Left lobe of liver (tissue), 2 donors: ENCODE measurements at places on chromosomes 2 and 18. TPM values are rescaled to one million over a fixed set of nuclear protein-coding genes. Genes with fewer than 3 reads are reported as not detected.

Gene MAP3K19
- not detected for total RNA-seq

DNA sequence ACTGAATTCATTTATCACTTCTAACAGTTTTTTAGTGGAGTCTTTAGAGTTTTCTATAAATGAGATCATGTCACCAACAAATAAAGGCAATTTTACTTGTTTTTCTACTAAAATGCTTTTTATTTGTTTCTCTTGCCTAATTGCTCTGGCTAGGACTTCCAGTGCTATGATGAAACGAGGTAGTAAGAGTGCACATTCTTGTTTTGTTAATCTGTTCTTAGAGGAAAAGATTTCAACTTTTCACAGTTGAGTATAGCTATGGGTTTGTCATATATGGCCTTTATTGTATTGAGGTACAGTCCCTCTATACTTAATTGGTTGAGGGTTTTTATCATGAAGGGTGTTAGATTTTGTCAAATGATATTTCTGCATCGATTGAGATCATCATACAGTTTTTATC is 5.6 kb downstream of the IL18RAP start:
- no peak for DNase-seq

DNA sequence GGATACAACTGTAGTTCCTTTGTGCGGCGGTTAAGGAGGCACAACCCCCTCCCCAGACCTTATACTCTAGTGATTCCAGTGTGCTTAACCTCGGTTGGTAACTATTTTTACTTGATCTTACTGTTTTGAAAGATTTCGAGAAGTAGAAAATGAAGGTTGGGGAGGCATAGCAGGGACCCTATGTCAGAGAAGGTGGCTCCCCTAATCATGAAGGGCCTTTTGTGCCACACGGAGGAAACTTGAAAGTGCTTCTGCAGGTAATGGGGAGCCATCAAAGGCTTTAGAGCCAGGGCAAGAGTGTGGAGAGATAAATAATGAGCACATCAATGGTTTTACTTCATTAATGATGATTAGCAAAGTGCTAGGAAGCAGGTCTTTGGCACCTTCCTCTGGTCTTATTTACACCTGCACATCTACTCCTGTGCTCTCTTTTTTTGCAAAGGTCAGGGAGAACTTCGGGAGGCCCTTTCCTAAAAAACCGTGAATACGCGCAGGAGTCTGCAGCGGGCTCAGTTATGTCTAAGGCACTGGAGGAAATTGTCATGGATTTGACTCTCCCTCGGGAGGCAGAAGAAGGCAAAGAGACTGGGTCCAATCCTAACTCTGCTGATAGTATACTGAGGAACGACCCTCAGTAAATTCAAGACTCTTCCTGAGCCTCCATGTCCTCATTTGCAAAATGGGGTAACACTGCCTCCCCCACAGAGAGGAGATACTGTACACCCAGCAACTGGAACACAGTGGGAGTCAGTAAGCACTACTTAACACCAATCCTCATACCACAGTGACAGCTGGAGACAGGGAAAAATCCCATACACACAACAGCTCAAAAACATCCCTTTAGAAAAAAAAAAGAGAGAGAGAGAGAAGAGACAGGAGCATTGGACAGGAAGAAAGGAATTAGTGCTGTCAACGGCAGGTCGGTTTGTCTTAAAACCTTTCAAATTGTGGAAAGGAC is 81.6 kb downstream of the DDX1 start:
- no peak for DNase-seq

GRCh38 chr18:35826477-35826876 is 146.0 kb upstream of the RMP24 start:
- no peak for DNase-seq

DNA sequence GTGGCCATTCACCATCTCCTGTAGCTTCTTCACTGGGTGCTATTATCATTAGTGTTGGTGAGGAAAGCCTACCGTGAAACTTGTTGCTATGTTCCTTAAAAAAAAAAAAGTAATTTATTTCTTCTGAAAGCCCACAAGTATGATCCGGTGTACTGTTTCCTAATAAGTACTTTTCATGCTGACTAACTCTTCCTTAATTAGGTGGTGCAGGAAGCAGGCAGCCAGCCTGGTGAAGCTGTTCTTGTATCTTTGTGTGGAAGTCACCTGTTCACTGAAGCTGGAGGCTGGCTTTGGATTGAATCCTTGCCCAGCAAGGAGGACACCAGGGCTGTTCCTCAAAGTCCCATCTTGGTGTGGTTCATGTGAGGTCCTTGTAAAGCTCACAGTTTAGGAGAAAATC is 321.7 kb upstream of the THSD7B start:
- no peak for DNase-seq

Gene KCNJ13
- not detected for total RNA-seq

DNA sequence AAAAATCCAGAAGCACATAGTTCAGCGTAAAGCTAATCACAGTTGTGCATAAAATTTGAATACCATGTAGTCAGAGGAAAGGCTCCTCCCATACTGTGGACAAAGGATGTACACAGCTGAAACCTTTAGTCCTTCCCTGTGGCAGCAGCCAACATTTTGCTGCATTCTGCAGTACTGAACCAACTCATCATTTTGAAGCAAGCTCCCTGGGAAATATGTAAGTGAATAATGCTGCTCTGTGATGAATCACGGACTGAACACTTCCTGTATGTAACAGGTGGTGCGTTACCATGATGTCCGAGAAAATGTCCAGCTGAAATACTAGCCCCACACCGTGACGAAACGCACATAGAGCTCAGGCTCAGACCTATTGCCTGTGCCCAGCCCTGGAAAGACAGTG is 421.1 kb upstream of the RAB12 start:
- no peak for DNase-seq

Gene UGT1A4
- total RNA-seq, result 454 TPM

DNA sequence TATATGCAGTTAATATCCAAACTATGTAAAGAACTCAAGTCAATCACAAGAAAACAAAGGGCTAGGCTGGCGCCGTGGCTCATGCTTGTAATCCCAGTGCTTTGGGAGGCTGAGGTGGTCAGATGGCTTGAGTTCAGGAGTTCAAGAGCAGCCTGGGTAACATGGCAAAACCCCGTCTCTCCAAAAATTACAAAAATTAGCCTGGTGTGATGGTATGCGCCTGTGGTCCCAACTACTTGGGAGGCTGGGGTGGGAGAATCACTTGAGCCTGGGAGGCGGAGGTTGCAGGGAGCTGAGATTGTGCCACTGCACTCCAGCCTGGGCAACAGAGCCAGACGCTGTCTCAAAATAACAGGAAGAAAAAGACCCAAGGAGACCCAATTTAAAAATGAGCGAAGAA is 91.9 kb upstream of the ALKAL2 start:
- DNase-seq, result no peak

- DNase-seq, result no peak
Measured at GRCh38 chr2:173547499-173547898, 192.8 kb downstream of the CDCA7 start.

DNA sequence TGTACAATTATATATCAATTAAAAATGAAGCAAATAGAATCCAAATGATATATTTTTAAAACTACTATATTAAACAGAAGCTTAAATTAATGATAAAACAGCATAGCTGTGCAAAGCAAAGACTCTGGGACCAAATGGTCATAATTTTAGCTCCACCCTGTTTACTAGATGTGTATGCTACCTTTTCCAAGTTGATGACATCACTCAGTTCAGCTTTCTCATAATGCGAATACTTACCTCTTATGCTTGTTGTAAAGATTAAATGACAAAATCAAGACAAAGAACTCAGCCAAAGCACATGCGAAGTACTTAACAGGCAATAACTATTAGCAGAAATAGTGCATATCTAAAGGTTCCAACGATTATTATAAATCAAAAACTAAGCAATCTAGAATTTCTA is 51.6 kb downstream of the LNPK start:
- no peak for DNase-seq

- DNase-seq, result no peak
Measured at GRCh38 chr2:16561676-16562075, 104.0 kb downstream of the CYRIA start.

DNA sequence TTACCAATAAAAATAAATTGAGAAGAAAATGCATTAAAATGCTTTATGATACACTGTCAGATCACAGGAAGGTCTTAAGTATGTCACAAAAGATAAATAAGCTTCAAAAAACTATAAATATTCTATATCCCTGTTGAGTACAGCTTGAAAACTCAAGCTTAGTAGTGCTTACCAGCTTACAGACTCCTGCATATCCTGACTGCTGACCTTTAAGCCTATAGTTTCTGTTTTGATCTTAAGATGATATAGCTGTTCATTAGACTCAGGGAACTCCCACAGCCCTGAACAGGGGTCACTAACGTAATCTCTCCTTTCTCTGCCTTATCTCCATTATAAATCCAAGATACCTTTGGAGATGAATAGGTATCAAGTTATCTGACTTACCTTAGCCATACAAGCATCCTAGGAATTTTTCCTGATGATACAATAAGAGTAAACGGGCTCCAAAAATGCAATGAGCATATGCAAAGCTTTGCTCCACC is 93.7 kb upstream of the RBBP8 start:
- DNase-seq, result no peak

- DNase-seq, result no peak
Measured at GRCh38 chr2:201130524-201131186, 14.7 kb downstream of the CFLAR start.

Gene CNTNAP5
- total RNA-seq, result not detected

- no peak for DNase-seq
Measured at GRCh38 chr2:230908595-230909191, 16.3 kb downstream of the GPR55 start.

DNA sequence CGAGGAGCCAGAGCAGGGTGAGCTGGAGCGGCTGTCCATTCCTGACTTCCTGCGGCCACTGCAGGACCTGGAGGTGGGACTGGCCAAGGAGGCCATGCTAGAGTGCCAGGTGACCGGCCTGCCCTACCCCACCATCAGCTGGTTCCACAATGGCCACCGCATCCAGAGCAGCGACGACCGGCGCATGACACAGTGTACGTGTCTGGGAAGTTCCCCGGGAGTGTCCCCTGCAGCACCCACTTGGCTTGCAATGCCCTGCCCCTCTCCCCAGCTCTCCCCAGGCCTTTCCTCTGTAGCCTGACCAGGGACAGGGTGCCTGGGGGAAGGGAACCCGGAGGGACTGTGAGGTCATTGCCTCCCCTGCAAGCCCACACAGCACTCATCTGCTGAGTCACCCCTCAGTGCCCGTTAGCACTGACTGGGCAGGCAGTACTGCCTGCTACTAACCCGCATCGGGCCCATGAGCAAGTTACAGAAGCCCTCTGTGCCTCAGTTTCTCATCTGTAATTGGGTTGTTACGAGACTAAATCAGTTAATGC is 29.4 kb upstream of the GMPPA start:
- no peak for DNase-seq

Gene FBLN7
- total RNA-seq, result 5.1 TPM

DNA sequence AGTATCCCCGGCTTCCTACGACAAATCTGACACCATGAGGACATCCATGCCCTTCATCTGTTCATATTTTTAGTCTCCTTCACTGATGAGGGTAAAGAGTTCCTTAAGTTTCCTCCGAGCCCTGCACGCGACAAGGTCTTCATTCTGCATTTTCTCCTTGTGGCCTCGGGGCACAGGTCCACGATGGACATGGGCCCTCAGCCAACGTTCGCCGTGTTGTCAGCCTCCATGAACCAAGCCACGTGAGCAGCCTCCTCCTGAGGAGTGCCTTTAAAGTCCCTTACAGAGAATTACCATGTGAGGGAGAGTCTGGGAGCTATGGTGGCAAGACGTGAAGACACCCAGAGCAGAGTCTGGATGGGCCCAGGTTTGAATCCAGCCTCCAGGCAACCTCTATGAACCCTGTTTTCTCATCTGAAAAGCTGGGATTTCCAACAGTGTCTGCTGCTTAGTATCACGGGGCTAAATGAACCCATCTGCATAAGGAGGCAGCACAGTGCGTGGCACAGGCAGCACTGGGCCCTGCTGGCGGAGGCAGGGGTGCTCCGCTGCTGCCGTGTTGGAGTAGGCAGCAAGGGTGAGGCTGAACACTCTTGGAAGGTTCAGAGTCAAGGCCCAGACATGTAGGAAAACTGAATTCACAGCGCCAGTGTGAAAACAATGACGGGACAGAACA is 54.1 kb downstream of the EIPR1 start:
- DNase-seq, result peak; percentile 57

- DNase-seq, result no peak
Measured at GRCh38 chr18:21262244-21262643, 20.2 kb downstream of the GREB1L start.

DNA sequence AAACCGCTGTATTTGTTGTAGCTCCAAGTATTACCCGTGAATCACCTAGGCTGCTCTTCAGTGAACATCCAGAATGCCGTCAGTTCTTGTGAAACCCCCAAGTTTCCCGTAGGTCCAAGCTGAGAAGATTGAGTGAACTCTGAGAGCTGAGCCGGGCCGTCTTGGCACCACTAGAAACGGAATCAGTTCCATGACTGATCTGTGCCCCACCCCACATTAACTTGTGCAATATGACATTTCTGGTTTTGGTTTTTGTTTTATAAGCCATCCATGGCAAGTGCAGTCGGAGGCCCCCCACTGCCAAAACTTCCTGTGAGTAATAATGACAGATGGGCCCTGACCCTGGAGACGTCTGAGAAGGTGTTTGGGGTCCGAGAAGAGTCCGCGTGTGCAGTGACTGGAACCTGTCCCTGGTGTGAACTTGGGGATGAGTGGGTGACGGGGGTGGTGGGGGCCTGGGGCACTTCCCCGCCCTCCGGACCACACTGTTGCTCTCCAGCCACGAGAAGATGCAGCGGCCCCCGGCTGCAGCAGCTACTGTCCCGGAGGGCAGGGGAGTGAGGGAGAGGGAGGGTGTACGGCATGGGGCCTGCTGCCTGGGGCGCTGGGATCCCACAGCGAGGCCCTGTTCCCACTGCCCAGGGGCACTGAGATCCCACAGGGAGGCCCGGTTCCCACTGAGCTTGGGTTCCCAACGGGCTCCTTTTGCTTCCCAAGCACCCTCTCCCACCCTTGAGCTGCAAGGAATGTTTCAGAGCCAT is 26.5 kb downstream of the NFATC1 start:
- DNase-seq, result no peak

- no peak for DNase-seq
Measured at GRCh38 chr2:54502731-54503130, 46.6 kb downstream of the SPTBN1 start.

GRCh38 chr2:16405551-16405950 is 260.1 kb downstream of the CYRIA start:
- DNase-seq, result no peak

Gene CIB4
- total RNA-seq, result not detected

Gene NEU2
- not detected for total RNA-seq

GRCh38 chr2:207337234-207338219 is 171.8 kb upstream of the KLF7 start:
- DNase-seq, result no peak
